ENCODE measurements at places on chromosomes 6 and 20. TPM values are rescaled to one million over a fixed set of nuclear protein-coding genes. Genes with fewer than 3 reads are reported as not detected.
A peak's percentile ranks its signal among the peaks of the same experiment; 100 is the strongest.

- DNase-seq, result no peak
Observed at GRCh38 chr6:71621918-71622519, 264.3 kb upstream of the RIMS1 start.

- DNase-seq, result peak; percentile 37
Observed at GRCh38 chr6:72619883-72620696, 1.8 kb upstream of the KCNQ5 start.

DNA sequence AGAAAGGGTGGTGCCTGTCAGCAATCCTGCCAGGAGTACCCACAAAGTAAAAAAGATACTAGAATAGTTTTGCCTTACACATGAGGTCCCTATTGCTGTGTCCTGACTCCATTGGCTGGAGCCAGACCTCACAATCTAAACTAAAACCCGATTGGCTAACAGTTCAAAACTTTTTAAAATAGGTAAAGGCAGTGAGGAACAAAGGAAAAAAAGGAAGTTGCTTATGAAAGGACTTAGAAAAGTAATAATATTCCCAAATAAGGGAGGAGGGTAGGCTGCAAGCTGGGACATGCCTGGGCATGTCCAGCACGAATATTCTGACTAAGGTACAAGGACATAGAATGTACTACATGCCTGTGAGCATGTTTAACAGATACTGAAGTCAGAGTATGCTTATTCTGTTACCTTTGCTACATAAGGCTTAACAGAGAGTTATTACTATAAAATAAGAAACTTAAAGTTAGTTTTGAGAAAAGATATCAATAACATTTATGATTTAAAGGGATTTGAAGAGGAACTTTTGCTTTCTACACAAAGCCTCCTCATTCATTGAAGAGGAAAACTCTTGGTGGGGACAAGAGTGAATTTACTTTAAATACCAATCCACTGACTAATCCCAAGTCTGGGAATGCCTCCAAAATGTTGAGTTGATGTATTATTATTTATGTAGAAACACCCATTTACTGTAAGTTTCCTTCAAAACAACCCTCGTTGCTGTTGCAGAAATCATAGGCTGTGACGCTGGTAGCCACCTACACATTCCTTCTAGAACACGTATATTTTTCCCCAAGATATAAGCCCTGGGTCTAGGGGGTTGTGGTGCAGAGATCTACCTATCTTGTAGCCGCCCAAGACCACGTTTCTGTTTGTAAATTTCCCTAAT lies 8.2 kb upstream of the MTHFD1L start:
- DNase-seq, result peak; percentile 81

Gene MYLK4
- 1.3 TPM for polyA plus RNA-seq

Gene GLP1R
- 0.56 TPM for polyA plus RNA-seq

- DNase-seq, result no peak
Observed at GRCh38 chr6:144341831-144342527, 56.8 kb downstream of the UTRN start.

DNA sequence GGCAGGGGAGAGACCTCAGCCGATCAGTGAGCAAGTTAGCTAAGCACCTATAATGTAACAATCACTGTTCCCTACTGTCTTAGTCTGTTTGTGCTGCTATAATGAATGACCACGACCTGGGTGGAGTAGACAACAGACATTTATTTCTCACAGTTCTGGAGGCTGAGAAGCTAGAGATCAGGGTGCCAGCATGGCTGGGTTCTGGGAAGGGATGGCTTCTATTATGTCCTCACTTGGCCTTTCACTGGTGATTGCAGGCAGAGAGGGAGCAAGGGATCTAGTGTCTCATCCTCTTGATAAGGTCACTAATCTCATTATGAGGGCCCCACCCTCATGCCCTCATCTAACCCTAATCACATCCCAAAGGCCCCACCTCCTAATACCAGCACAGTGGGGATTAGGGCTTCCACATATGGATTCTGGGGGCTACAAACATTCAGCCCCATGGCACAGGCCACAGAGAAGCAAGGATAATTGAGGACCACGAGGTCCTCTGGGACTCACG lies 162.5 kb downstream of the CD83 start:
- no peak for DNase-seq

Data from right lung (tissue), 10 donors.